Testis (tissue), 5 donors: ENCODE measurements at places on chromosomes 7 and 10. TPM values are rescaled to one million over a fixed set of nuclear protein-coding genes. Genes with fewer than 3 reads are reported as not detected.

DNA sequence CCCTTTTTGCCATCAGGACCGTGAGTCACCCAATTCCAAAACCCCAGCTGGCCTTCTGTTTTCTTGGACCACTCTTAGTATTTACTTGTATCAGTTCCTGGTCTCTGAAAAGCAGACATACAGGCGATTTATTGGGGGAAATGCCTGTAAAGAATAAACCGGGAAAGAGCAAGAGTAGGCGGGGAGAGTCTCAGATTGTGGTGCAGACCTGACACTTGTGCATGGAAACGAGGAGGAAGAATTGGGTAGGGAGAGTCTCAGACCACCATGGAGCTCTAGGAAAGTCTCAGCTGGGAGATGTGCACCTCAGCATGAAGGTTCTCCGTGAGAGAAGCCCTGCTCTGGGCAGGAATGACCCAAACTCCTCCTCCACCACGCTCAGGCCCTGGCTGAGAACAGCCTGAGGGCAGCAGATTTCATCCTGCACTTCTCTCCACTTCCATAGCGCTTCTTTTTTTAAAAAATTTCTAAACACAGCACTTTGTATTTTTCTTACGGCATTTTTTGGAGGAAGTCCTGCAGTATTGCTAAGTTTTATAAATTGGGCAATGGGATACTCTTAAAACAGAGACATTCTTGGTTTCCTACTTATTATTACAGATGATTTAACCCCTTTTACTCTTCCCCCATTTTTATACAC is 6.1 kb upstream of the TASOR2 start:
- H3K27ac ChIP-seq: no peak overlapping the region
- no peaks in the 10 kb centered on the region for H3K4me1 ChIP-seq
- DNase-seq: no peak
- no peaks in the 10 kb centered on the region for H3K27me3 ChIP-seq
- H3K4me3 ChIP-seq: no peak overlapping the region

C10orf105 gene
- 0.87 TPM for total RNA-seq

DNA sequence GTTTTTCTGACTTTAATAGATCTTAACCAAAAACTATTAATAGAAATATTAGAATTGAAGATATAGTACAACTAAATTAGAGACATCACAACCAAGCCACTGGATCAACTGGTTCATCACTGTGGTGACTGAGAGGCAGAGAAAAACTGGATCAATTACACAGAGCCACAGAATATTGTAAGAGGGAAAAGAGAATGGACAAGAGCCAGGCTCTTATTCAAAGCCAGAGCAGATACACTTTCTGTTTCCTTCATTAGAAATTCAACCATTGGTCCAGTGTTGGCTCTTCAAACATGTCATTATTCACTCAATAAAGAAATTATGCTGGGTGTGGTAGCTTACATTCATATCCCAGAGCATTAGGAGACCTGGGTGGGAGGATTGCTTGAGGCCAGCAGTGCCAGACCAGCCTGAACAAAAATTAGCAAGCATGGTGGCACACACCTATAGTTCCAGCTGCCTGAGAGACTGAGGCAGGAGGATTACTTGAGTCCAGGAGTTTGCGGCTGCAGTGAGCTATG is 295.1 kb downstream of the NEBL start:
- no peak for DNase-seq
- no peak overlapping the region for H3K27ac ChIP-seq
- H3K27me3 ChIP-seq: no peaks in the 10 kb centered on the region

- no peaks in the 10 kb centered on the region for H3K27me3 ChIP-seq
- no peak overlapping the region for H3K27ac ChIP-seq
- H3K4me3 ChIP-seq: no peak overlapping the region
- no peaks in the 10 kb centered on the region for H3K36me3 ChIP-seq
- H3K4me1 ChIP-seq: no peaks in the 10 kb centered on the region
These were observed 327.9 kb upstream of the PRKCQ start for GRCh38 chr10:6907877-6908530.

DNA sequence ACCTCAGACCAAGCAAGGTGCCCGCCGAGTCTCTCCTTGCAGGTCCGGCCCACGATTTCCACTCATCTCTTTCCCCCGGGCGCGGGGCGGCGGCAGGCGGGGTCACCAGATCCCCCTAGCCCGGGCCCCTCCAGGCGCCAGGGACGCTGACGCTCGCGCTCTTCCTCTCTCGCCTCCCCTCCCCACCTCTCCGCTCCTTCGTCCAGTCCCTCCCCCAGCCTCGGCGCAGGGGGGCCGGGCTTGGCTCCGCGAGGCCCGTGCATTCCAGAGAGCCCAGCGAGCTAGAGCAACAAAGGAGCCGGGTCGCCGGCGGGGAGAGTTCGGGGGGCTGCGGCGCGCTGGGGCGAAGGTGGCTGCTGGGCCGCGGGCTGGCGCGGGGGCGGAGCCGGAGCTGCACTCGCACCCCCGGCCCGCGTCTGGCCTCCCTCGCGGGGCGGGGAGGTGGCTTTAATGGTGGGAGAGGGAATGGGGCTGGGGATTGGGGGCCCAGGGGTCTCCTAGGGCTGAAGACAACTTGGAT is at the start of gene SMO:
SMO (plus strand) TSS at position 262 of the 520 bp plus-strand sequence. CDS start 519 bp downstream, outside the sequence.
- H3K4me1 ChIP-seq: no peaks in the 10 kb centered on the region
- peak within 1 kb of the TSS; percentile 73 for H3K4me3 ChIP-seq
- H3K27me3 ChIP-seq: no peaks in the 10 kb centered on the region
- peak within 1 kb of the TSS; percentile 77 for H3K27ac ChIP-seq
- H3K36me3 ChIP-seq: no peaks in the 10 kb centered on the region
- DNase-seq: peak; percentile 68

- no peaks in the 10 kb centered on the region for H3K4me1 ChIP-seq
- H3K4me3 ChIP-seq: no peak overlapping the region
- no peaks in the 10 kb centered on the region for H3K36me3 ChIP-seq
- no peaks in the 10 kb centered on the region for H3K27me3 ChIP-seq
- no peak overlapping the region for H3K27ac ChIP-seq
These were observed 182.9 kb downstream of the BMPER start for GRCh38 chr7:34087892-34088891.

DNA sequence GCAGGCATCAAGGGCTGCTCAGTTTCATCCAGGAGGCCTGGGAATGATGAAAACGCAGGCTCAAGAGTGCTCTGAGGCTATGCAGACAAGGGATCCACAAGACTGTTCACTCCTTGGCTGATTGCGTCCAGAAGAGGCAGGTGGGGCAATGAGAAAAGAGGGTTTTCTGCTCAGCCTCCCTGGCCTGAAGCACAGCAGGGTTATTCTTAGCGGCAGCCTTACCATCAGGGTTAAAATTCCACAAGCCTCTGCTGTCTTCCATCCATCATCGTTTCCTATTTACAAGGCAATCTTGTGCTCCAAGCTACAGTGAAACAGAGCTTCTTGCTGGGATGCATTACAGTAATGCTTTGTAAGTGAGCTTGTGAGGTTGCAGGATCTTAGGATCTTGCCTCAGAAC is 129.4 kb upstream of the SHH start:
- no peaks in the 10 kb centered on the region for H3K27me3 ChIP-seq
- no peak overlapping the region for H3K27ac ChIP-seq
- DNase-seq: no peak
- no peaks in the 10 kb centered on the region for H3K36me3 ChIP-seq
- H3K4me1 ChIP-seq: no peaks in the 10 kb centered on the region
- H3K4me3 ChIP-seq: no peak overlapping the region

DNA sequence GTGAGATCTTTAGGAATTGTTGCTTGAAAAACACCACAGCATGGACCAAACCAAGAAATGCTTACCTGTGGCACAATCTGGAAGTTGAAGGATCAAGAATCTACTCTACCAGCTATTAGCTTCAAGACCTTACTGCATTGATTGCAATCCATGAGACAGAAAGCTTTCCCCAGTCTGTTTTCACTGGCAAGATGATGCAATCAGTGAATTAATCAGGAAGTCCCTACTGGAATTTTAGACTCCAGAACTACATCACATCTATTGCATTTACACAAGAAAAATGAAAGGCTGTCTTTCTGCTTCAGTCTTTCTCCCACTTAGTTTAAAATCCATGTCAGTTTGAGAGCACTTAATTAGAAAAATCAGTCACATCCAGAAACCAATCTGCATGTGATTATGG is 191.7 kb downstream of the TFEC start:
- H3K4me1 ChIP-seq: no peaks in the 10 kb centered on the region
- no peak overlapping the region for H3K4me3 ChIP-seq
- H3K27me3 ChIP-seq: no peaks in the 10 kb centered on the region
- no peak overlapping the region for H3K27ac ChIP-seq
- DNase-seq: no peak

GRCh38 chr10:104345941-104346340 is 7.7 kb upstream of the ITPRIP start:
- H3K27me3 ChIP-seq: no peaks in the 10 kb centered on the region
- H3K27ac ChIP-seq: no peak overlapping the region
- DNase-seq: no peak
- peaks cover 5% of the 10 kb centered on the region for H3K4me1 ChIP-seq
- H3K4me3 ChIP-seq: no peak overlapping the region
- H3K36me3 ChIP-seq: no peaks in the 10 kb centered on the region

CPN1 gene
- total RNA-seq: 0.87 TPM

DNA sequence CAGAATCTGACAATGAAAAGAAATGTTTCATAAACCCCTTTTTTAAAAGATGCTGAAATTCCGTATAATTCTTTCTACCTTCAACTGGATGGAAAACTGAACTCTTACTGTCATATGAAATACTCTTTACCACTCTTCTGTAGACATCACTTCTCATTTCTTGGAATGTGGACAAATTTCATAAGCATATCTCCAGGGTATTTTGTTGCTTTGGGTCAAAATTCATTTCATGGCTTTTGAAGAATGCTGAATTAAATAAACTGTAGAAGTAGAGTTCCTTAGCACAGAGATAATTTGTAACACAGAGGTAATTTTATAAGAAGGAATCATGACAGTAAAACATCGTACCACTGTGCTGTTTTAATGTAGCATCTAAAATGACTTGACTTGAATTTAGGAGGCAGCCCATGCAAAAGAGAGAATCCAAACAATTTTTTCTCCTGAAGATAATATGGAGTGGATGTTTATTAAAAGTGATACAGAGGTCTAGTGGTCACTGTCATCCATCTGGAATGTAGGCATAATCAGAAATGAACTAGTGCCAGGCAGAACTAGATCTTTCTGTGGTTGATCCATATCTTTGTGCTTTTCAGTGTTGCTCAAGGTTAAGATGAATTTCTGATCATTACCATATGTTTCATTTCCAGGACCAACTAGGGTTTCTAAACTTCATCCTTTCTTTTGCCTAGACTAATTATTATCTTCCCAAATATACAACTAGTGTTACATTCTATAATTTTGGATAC is 492.0 kb downstream of the KIF20B start:
- no peaks in the 10 kb centered on the region for H3K4me1 ChIP-seq
- no peak overlapping the region for H3K4me3 ChIP-seq
- no peak overlapping the region for H3K27ac ChIP-seq
- H3K27me3 ChIP-seq: no peaks in the 10 kb centered on the region

- no peak for DNase-seq
- no peaks in the 10 kb centered on the region for H3K4me1 ChIP-seq
- no peak overlapping the region for H3K4me3 ChIP-seq
- no peaks in the 10 kb centered on the region for H3K36me3 ChIP-seq
- H3K27ac ChIP-seq: no peak overlapping the region
These were observed 244.0 kb downstream of the SKAP2 start for GRCh38 chr7:26620352-26620751.

DNA sequence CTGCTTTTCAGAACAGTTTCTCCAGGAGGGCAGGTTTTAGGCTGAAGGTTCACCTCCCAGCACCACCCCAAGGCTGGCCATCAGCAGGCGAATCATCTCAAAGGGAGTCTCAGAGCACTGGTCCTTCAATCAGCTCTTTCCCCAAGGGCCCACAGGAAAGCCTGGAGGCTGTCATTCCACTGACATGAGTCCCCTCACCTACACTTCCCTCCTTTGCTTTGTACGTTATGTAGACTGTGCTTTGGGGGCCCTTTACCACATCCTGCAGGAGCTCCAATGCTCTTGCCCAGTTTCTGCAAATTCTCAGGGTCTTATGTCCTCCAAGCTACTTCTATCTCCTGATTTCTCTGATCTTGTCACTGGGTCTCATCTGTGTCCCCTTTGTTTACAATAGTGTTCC is 15.4 kb downstream of the WDFY4 start:
- no peak overlapping the region for H3K27ac ChIP-seq
- no peaks in the 10 kb centered on the region for H3K4me1 ChIP-seq
- no peaks in the 10 kb centered on the region for H3K27me3 ChIP-seq
- no peak for DNase-seq
- H3K4me3 ChIP-seq: no peak overlapping the region

- no peaks in the 10 kb centered on the region for H3K27me3 ChIP-seq
- DNase-seq: peak; percentile 75
- H3K4me1 ChIP-seq: peaks cover 4% of the 10 kb centered on the region
- H3K4me3 ChIP-seq: no peak overlapping the region
These were observed 21.3 kb upstream of the TMEM236 start for GRCh38 chr10:17730667-17731066.

DNA sequence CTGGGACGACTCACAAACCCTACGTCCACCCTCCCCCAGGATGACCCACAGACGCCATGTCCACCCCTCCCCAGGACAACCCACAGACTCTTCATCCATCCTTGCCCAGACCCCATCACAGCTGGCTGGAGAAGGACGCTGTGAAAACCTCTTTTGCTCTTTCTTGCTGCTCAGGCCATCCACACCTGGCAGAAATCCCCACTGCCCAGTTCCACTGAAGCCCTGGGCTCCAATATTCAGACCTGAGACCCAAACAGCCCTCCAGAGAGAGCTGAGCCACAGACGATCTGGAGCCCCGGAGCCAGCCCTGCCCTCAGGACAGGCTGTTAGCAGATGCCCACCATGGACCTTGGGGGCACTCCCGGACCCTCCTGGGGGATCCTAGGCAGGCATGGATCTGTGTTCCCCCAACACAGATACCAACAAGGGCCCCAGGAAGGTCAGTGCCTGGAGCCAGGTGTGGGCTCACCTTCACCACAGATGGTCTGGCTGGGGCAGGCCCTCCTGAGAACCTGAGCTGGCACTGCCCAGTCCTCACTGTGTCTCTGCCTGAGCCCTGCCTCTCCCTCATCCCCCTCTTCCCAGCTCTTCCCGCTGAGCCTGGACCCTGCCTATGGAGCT is 226.2 kb downstream of the PTPRN2 start:
- H3K4me3 ChIP-seq: no peak overlapping the region
- DNase-seq: no peak

LRRC27 gene
- total RNA-seq: 110 TPM

DNA sequence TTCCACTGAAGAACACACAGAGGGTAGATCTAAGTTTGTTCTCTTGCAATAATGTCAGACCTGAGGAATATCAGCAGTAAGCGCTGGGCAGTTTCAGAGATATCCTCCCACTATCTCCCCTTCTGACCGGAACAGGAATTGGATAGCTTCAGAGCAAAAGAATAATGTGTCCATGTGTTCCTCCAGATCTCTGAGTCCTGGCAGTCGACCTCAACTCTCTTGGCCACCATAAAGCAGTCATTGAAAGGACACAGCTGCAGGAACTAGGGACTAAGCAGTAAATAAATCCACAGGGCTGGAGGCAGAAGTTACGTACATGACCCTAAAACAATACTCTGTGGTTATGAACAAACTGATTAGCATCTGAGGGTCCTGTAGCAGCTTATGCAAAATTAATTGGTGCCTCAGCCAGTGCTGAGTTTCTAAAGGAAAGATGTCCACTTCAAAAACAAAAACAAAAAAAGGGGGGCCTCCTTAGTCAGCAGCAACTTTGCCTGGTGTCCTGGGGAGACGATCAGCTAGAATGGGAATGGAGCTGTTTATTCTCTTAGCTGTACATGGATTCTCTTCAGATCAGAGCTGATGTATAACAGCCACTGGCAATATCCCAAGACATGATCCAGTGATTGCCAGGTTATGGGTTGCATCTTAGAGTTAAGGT is 6.4 kb upstream of the PRTFDC1 start:
- H3K4me3 ChIP-seq: no peak overlapping the region
- no peaks in the 10 kb centered on the region for H3K36me3 ChIP-seq
- peaks cover 11% of the 10 kb centered on the region for H3K4me1 ChIP-seq
- H3K27me3 ChIP-seq: no peaks in the 10 kb centered on the region
- peak overlapping the region; percentile 14 for H3K27ac ChIP-seq
